ENCODE measurements at places on chromosomes 6 and 20.

DNA sequence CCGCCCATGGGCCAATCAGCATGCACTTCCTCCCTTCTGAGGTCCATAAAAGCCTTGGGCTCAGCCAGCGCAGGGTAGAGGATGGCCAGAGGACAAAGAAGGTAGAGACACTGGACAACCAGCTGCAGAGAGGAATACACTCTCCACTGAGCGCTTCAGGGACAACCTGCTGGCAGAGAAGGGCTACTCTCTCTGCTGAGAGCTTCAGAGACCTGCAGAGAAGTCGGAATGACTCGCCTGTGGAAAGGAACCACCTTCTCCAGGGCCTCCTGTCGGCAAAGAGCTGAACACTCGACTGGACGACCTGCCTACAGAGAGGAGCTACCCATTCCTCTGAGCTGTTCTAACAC is 31.4 kb upstream of the SLA2 start:
- no peak for DNase-seq

- no peak for DNase-seq
Observed at GRCh38 chr6:19502301-19502700, 334.9 kb upstream of the ID4 start.

- peak; percentile 11 for DNase-seq
Observed at GRCh38 chr6:12548526-12548925, 168.0 kb upstream of the PHACTR1 start.

DNA sequence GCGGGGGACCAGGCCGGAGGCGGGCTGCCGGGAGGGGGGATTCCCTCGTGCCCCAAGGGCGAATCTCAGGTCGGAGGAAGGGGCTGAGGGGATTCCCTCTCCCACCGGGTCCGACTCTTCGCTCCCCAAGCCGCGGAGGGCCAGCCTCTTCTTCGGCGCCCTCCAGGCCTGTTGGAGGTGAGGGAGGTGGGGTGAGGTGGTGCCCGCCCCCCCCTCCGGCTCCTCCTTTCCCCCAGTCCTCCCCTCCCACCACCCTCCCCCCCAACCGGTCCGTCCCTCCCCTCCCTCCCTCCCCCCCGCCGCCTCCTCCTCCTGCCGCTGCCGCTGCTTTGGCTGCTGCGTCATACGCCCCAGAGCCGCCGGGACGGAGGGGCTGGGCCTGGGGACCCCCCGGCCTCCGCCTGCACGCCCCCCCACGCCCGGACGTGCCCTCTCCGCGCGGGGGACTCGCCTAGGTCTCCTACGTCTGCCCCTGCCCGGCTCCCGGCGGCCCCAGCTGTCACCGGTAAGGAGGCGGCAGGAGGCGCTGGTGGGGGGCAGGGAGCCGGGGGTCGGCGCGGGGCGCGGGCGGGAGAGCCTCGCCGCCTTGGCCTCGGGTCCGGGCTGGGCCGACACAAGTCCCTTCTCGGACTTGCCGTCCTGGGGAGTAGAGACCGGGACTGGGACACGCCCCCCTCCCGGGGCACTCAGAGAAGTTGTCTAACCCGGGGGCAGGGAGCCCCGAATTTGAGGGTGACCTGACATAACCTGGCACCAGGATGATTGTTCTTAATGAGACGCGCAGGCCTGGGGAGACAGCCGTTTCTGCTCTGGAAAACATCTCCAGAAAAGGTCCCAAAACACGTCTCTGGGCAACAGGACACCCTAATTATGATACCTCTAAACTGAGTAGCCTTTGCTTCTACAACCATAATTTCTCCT is at the start of gene PHF1:
TSS of gene PHF1 (plus strand) at position 304 of the 921 bp plus-strand sequence. CDS start 1,250 bp downstream, outside the sequence.
- DNase-seq: no peak

GRCh38 chr6:57021086-57021720 is 25.3 kb upstream of the KIAA1586 start:
- peak; percentile 36 for DNase-seq
